ENCODE measurements at places on chromosomes 6 and 20. TPM values are rescaled to one million over a fixed set of nuclear protein-coding genes. Genes with fewer than 3 reads are reported as not detected.

The PPDPF gene
- 85.4 TPM for total RNA-seq

The APCDD1L gene
- total RNA-seq, result 16.5 TPM

The TRPC4AP gene
- 98.8 TPM for total RNA-seq

DNA sequence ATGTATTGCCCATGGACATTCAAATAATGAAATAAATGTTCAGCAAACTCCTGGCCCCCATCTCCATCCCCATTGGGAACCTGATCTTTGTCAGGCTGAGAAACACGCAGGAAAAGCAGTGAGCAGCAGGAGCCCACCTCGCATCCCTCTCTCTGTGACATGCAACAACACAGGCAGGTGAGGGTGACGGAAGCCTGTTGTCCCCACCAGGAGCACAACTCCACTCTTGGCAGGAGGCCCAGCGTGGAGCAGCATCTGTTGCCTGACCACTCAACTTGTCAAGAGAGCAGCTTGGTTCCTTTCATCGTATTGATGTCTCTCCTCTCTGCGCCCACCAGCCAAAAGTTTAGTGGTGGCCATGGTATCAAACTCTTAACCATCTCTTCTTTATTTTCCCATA, 586.9 kb upstream of the ARID1B start:
- no peak for DNase-seq

DNA sequence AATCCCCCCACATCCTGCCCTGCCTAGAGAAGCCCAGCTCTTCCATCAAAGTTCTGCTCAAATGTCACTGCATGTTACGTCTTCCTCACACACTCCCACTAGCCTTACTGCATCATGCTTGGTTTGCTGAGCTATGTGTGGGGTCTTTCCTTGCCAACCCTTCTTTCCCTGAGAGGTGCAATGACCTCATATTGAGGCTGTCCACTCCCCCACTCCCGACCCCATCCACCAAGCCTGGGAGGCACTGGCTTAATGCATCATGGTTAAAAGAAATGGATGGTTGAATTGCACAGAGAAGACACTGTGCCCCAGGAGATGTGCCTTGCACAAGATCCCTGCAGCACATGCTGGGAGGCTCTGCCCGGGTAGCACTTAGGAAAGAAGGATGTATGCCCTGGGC, 7.7 kb upstream of the IRF4 start:
- no peak for DNase-seq

DNA sequence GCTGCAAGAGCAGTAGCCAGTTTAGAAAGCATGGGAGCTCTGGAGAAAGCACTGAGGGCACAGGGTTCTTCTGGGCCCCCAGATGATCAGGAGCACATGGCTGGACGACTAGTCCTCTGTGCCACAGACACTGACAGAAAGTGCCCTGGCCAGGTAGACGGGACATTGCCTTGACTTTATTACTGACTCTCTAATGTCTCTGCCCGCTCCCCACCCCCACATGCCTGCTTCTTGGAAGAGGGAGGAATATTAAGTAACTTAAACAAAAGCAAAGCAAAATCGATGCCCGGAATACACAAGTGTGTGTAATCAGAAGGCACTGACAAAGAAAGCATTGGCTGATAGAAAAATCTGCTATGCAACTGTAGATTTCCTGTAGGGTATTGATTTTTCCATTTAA, 99.3 kb downstream of the SOBP start:
- no peak for DNase-seq

GRCh38 chr6:132964101-132964867, 149.9 kb downstream of the RPS12 start:
- no peak for DNase-seq

DNA sequence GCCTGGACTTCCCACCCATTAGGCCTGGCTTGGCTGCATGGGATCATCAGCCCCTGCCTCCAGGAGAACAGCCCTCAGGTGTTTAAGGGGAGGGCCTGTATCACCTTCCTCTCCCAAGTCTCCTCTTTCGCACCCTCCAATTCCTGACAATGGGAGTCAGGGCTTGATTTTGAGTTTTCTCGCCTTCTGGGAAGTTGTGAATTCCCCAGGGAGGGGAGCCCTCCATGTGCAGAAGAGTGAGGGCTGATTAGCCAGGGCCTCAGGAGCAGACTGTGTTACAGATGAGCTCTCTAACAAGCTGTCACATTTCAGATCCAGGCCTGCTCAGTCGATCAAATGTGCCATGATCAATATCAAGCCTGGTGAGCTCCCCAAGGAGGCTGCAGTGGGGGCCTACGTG, 42.4 kb downstream of the CNBD2 start:
- no peak for DNase-seq

All from osteoblast (primary cell).